ENCODE measurements at places on chromosomes 5 and 9.

DNA sequence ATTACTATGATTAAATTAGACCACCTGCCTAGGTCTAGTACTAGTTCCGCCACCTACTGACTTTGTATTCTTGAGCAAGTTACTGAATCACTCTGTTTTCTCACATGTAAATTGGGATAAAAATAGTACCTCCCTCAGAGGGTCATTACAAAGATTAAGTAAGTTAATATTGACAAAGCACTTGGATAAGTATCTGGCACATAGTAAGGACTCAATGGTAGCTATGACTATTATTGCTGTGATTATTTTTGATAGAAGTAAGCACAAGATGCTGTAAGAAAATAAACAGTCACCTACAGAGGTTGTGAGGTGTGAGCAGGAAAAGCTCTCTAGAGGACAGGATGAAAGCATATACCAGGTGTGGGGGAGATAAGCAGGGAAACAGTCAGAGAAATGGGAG is 173.1 kb upstream of the PAPPA start:
- no peak for DNase-seq

- peak; percentile 17 for DNase-seq
Measured at GRCh38 chr9:15837079-15837679, 284.3 kb downstream of the CCDC171 start.

- DNase-seq, result no peak
Measured at GRCh38 chr9:14277244-14277643, 36.7 kb downstream of the NFIB start.

GRCh38 chr5:166102947-166103346 is 2188.5 kb upstream of the WWC1 start:
- DNase-seq, result no peak

GRCh38 chr9:93119953-93120845 is 13.9 kb downstream of the NINJ1 start:
- DNase-seq, result peak; percentile 84

DNA sequence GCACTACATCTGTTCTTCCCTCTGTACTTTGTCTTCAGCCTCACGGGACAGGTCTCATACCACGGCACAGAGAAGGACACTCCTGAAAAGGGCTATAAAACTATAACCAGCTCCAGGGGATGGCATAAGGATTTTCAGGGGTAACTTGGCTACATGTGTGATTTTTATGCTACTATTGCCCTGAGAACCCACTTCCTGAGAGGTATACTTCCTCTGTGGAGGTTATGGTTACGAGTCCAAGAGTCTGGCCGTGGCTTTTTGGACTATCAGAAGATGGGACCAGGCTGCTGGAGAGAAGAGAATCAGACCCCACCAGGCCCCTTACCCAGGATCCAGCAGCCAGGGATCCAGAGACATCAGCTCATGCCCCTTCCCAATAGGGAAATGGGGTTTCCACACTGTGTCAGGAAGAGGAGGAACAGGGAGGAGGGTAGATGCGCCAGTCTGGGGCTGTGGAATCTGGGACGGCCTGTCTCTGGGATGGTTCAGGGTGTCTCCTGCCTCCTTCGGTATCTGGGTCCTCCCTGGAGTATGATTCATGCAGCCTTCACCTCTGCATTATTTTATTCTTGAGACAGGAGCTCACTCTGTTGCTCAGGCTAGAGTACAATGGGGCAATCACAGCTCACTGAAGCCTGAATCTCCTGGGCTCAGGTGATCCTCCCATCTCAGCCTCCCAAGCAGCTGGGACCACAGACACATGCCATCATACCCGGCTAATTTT is 29.7 kb downstream of the WHRN start:
- no peak for DNase-seq

DNA sequence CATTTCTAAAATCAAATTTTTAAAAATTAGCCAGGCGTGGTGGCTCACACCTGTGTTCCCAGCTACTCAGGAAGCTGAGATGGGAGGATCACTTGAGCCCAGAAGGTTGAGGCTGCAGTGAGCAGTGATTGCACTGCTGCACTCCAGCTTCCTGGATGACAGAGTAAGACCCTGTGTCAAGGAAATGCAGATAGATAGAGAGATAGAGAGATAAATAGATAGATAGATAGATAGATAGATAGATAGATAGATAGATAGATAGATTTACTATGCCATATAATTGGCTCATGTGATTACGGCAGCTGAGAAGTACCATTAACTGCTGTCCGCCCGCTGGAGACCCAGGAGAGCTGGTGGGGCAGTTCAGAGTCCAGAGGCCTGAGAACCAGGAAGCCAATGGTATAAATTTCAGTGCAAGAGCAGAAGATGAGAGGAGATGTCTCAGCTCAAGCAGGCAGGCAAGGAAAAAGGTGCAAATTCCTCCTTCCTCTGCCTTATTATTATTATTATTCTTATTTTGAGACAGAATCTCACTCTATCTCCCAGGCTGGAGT is 13.0 kb upstream of the PTGES start:
- no peak for DNase-seq

DNA sequence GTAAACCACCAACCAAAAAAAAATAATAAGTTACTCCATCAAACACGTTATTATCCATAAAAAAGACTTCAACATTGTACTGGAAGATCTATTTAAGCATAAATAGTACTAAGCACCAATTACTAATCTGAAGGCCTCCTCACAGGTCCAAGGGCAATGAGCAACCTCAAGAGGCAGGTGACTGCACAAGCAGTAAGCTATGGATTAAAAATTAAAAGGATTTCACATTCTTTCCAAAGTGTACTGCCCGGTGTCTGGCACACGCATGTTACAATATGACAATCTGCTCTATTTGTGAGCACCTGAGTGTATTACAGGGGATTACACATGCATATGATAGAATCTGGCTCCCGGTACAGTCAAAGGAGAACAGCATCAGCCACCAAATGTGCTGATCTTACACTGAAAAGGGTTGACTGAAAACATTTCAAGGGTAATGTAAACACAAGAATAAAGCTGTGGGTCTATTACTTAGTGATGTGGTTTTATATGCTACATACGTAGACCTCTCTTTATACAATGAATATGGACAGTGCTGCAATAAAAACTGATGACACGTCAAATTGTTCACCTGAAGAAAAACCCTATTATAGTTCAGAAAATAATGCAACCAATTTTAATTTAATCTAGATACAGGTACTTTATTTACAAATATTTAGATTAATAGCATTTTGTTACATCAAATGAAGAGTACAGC is 22.8 kb downstream of the RAB14 start:
- no peak for DNase-seq

DNA sequence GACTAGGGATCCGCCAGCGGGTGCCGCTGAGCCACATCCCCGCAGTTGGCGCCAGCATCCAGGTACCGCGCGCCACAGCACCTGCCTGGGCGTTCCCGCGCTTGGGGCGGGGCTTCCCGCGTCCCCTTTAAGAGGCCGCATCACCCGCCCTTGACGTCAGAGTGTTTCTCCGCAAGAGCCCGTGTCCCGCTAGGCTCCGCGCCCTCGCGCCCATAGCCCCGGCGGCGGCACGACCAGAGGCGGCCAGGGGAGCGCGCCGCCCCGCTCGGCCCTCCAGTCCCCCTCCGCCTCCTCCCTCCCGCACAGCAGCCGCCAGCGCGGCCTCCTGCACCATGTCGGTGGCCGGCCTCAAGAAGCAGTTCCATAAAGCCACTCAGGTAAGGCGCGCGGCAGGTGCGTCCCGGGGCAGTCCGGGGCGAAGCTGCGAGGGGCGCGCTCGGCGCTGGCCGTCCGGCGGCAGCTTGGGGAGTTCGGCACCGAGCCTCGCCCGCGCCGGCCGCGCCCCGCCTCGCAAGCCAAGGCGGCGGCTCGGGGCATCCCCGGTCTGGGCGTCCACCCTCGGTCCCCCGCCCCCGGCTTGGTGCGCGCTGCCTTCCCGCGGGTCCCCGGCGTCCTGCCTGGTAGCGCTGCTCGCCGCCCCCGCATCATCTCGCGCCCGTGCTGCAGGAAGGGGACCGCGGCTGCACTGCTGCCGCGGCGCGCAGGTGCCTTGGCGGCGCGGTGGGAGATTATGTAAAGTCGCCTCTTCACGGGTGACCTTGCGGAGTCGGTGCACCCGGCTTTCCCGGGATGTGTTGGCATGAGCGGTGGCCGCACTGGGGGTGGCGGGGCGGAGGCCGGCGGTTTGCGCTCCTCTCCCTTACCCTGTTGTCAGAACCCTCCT is at the start of gene SH3GL2:
Gene SH3GL2 (plus strand): TSS at position 156 of the 883 bp plus-strand sequence.
- DNase-seq, result no peak

- no peak for DNase-seq
Measured at GRCh38 chr5:65821966-65822365, 100.0 kb downstream of the NLN start.

- no peak for DNase-seq
Measured at GRCh38 chr5:100890461-100891008, 12.5 kb downstream of the ST8SIA4 start.

DNA sequence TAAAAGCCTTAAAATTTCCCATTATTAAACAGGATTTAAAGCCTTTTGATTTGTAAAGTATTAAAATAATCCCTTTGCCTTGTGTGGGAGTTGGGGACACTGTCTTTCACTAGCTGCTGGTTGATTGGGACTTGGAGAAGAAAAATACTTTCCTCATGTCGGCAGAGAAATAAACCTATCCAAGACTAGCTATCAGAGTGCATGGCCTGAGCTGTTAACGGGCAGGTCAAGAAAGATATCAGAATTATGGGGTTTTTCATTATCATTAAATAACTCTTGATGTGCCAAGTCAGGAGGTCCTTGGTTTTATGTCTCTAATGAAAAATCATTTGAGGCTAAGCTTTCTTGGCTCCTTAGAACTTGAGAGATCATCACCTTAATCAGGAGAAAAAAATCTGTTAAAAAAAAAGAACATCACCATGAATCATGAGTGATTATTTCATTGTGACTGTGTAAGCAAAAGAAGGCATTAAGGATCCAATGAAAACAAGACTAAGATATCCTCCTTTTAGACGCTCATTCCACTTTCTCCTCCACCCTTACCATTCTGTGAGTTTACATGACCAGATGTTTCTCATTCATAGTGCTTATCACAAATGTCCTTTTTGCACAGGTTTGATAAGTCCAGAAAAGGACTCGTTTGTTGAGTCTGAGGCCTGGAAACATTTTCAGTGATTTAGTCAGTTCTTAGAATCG is 140.4 kb upstream of the EGFLAM start:
- DNase-seq, result no peak

DNA sequence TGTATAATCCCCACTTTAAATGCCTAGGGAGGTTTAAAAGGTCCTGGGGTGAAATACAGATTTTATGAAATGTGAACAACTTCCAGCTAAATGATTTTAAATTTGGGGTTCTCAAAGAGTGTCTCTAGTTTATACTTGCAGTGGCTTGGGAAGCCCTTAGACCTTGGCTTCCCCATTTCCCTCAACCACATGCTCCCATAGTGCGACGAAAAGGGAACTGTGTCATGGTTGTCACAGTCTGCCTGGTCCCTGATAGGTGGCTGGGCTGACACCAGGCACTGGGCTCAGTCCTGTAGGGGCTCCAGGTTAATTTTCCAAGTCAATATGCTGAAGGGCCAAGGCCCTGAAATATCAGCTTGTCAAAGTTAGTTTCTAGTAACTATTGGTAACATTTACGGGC is 10.4 kb upstream of the CXCL14 start:
- no peak for DNase-seq

DNA sequence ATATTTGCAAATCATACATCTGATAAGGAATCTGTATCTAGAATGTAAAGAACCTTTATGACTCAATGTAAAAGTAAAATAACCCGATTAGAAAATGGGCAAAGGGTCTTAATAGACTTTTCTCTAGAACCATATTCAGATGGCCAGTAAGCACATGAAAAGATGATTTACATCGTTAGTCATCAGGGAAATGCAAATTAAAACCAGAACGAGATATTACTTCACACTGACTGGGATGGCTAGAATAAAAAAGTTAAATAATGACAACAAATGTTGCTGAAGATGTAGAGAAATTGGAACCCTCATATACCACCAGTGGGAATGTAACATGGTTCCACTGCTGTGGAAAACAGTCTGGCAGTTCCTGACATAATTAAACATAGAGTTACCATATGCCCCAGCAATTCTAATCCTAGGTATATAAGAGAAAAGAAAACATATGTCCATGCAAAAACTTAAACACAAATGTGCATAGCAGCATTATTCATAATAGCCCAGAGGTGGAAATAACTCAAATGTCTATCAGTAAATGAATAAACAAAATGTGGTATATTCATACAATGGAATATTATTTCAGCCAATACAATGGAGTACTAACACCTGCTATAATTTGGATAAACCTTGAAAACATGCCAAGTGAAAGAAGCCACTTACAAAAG is 100.4 kb upstream of the MAMDC2 start:
- DNase-seq, result no peak

DNA sequence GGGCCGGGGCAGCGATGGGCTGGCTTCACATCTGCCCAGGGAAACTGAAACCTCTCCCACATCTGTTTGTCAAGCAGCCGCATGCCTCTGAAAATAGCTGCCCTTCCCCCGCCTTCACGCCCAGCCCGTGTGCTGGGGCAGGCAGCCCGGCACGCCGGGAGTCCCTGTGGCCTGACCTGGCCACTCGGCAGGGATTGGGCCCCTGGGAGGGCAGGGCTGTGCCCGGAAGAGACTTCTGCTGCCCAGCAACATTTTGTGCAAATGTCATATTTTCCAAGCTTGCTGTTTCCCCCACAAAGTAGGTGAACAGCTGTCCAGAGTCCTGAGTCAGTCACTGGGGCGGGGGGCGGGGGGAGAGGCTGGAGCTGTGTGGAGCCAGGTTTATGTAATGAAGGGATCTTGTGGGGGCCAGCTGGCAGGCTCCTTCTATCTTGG is 8.2 kb downstream of the COL27A1 start:
- no peak for DNase-seq

DNA sequence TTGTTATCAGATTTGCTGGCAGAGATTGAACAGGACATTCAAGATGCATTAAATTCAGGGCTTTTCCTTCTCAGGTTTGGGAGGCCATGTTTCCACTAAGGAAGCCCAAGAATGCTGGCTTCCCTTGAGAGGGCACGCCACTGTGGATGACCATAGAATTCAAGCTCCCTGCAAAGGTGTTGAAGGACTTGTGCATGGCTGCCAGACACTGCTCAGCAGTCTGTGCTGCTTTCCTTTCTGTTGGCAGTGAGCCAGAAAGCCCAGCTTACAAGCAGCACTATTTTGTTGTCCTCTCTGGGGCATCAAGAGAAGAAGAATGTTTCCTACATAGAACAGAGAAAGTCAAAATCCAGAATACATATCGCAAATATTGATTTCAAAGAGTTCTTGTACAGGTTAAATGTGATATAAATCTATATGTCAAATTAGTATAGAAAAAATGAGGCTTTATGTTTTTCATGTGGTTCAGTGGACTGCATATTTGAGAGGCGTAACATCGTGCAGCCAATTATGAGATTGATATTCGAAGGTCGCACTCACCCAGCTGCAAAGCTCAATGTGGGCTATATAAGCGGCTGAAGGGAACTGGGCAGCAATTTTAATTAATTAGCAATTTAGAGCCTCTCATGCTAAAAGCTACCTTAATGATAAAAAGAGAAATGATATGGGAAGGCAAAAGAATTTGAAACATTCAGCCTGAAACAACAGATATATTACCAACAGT is 103.1 kb upstream of the ISL1 start:
- DNase-seq, result no peak
